Gastrocnemius medialis (tissue), 4 donors: ENCODE measurements at places on chromosomes 12 and 14. TPM values are rescaled to one million over a fixed set of nuclear protein-coding genes. Genes with fewer than 3 reads are reported as not detected.

DNA sequence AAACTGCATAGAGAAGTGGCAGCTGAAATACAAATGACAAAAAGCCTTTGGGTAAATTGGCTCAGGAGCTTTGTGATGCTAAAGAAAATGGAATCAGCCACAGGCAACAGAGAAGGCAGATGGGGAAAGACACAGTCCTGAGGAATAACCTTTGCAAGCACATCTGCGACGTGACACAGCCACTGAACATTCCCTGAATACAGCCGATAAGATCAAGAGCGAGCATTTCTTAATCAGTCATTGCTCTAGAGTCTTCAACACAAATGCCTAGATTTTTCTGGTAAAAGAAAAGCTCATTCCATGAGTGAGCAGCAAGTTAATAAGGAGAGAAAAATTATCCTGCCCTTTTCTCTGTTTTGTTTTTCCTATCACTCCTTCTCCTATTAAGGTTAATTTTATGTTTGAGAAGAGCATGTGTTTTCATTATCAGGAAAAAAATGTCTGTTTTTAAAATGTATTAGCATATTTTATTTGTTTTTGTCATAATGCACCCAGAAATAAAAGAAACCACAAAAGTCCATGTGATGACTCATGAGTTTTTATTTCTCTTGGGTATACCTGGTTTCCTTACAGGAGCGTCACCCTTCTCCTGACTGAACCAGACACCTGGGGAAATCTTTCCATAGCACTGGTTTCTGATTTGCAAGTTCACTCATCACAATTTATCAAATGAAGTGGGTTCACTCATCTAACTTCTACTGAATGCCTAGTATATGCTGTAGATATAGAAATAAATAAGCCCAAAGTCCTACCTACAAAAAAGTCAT lies 45.4 kb upstream of the PCED1B start:
- no peaks in the 10 kb centered on the region for H3K27me3 ChIP-seq
- no peak for DNase-seq
- no peak overlapping the region for H3K4me3 ChIP-seq
- no peaks in the 10 kb centered on the region for H3K36me3 ChIP-seq

The OR4K15 gene
- not detected for total RNA-seq

GRCh38 chr12:132392389-132393244 lies 63.2 kb upstream of the GALNT9 start:
- no peaks in the 10 kb centered on the region for H3K36me3 ChIP-seq
- peaks cover 17% of the 10 kb centered on the region for H3K27me3 ChIP-seq
- H3K4me1 ChIP-seq: no peaks in the 10 kb centered on the region
- DNase-seq: no peak

The OTOGL gene
- not detected for total RNA-seq

GRCh38 chr14:98871796-98872195 lies 400.2 kb downstream of the BCL11B start:
- no peak for DNase-seq
- no peak overlapping the region for H3K27ac ChIP-seq
- no peaks in the 10 kb centered on the region for H3K36me3 ChIP-seq
- H3K4me3 ChIP-seq: no peak overlapping the region
- H3K27me3 ChIP-seq: no peaks in the 10 kb centered on the region

The CYP27B1 gene
- total RNA-seq: not detected

The PARPBP gene
- 3.1 TPM for total RNA-seq

DNA sequence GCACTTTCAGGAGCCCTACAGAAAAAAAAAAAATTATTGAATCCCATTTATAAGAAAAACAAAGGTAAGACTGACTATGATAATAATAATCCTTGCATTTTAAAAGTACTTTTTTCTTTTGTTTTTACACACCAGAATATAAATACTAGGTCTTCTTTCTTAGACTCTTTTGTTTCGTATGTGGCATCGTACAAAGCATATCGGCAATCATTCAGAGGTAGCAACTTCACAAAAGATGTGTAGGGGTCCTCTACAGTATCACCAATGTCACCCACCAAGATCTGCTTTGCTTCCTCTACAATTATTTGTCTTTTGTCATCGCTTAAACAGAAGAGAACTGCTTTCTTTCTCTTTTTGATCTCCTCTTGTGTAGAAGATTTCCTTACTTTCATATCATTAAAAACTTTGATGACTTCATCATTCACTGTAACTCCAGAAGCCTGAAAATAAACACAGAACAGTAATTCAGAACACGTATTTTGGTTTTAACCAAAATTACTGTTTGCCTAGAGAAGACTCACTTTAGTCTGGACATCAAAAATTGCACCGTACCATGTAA lies 1.2 kb downstream of the CFL2 start:
- peaks cover 44% of the 10 kb centered on the region for H3K4me1 ChIP-seq
- no peaks in the 10 kb centered on the region for H3K27me3 ChIP-seq
- no peak for DNase-seq
- H3K27ac ChIP-seq: peak overlapping the region; percentile 99
- H3K4me3 ChIP-seq: peak overlapping the region; percentile 74

GRCh38 chr12:56631790-56632700 lies 1.9 kb upstream of the BAZ2A start:
- H3K27ac ChIP-seq: peak overlapping the region; percentile 99
- H3K4me1 ChIP-seq: peaks cover 70% of the 10 kb centered on the region
- DNase-seq: peak; percentile 53
- H3K27me3 ChIP-seq: no peaks in the 10 kb centered on the region
- no peaks in the 10 kb centered on the region for H3K36me3 ChIP-seq

The PPP1R36 gene
- total RNA-seq: not detected

The TULP3 gene
- 2.8 TPM for total RNA-seq

GRCh38 chr12:119239040-119239439 lies 60.3 kb downstream of the HSPB8 start:
- no peaks in the 10 kb centered on the region for H3K27me3 ChIP-seq
- H3K4me3 ChIP-seq: no peak overlapping the region
- DNase-seq: no peak
- H3K36me3 ChIP-seq: no peaks in the 10 kb centered on the region
- H3K27ac ChIP-seq: no peak overlapping the region
- H3K4me1 ChIP-seq: no peaks in the 10 kb centered on the region

The UBC gene
- 3,173 TPM for total RNA-seq

GRCh38 chr14:70702161-70702560 lies 60.4 kb downstream of the TTC9 start:
- H3K36me3 ChIP-seq: no peaks in the 10 kb centered on the region
- no peaks in the 10 kb centered on the region for H3K4me1 ChIP-seq
- no peak overlapping the region for H3K4me3 ChIP-seq
- H3K27ac ChIP-seq: no peak overlapping the region

The GUCY2C gene
- total RNA-seq: 0.17 TPM

DNA sequence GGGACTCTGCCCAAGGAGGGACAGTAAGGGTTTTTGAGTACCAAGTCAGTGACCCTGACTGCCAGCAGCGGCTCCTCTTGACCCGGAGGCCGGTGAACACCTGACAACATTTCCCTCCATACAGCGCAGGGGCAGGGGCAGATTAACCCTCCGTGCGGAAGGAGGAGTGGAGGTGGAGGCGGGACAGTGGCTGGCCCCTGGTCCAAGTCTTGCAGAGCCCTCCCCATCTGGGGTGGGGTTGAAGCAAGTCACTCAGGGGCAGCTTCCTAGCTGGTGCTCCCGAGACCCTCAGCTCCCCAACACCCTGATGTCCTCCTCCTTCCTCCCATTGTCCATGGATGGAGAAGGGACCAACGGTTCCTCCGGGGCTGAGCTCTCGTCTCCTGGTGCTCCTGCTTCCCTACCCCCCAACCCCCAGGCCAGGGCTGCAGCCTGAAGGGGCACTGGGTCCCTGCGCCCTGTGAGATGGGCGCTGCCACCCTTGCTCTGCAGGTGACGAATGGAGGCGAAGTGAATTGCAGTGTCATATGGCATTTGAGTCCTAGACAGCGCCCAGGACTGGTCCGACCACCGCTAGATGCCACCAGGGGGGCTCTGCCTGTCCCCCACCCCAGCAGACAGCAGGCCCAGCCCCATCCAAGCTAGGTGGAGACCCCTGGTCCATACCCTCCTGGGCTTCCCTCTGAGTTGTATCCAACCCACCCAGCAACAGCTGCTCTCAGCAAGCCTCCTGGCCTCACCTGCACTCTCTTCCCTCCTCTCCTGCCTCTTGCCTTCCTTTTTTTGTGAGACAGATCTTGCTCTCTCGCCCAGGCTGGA lies 7.0 kb upstream of the AMN start:
- H3K4me1 ChIP-seq: no peaks in the 10 kb centered on the region
- H3K27ac ChIP-seq: no peak overlapping the region
- H3K36me3 ChIP-seq: no peaks in the 10 kb centered on the region
- H3K27me3 ChIP-seq: no peaks in the 10 kb centered on the region

- no peak overlapping the region for H3K27ac ChIP-seq
- DNase-seq: no peak
- H3K27me3 ChIP-seq: no peaks in the 10 kb centered on the region
- no peaks in the 10 kb centered on the region for H3K36me3 ChIP-seq
- H3K4me1 ChIP-seq: no peaks in the 10 kb centered on the region
Measured at GRCh38 chr12:65391711-65392110, 113.2 kb downstream of the MSRB3 start.

DNA sequence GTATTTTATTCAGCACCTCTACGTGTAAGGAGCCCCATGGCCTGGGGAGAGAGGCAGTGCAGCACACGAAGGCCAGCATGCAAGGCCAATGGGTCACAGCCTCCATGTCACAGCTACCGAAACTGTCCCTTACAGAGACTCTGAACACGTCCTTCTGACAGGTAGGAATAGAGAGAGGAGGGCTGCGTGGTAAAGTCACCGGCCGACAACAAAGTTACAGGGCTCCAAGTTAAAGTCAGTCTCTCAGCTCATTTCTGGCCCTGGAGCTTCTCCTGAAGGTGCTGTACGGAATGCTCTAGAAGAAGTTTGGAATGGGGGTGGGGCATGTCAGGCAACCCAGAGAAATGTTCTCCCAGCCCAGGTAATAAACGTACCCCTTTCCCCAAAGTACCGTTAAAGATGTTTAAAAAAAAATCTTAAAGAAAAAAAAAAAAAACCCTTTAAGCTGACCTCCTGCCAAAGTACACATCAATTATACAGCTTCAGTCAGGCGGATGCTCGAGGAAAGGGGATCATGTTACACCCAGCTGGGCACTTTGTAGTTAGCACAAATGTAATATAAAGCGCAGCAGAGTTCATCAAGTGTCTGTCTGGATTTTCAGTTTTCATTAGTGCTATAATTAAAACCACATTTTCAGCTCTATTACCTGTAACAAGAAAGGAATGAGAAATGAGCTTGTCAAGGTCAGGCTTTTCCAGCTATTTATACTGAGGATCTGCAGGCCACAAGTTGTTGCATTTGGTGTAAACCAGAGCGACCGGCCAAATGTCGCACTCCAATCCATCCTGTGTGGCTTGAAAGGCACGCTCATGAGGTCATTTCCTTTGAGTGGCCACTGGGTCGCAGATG lies 53.3 kb upstream of the CDKN3 start:
- no peak for DNase-seq
- H3K36me3 ChIP-seq: no peaks in the 10 kb centered on the region
- no peak overlapping the region for H3K4me3 ChIP-seq
- no peaks in the 10 kb centered on the region for H3K4me1 ChIP-seq
- H3K27ac ChIP-seq: no peak overlapping the region

DNA sequence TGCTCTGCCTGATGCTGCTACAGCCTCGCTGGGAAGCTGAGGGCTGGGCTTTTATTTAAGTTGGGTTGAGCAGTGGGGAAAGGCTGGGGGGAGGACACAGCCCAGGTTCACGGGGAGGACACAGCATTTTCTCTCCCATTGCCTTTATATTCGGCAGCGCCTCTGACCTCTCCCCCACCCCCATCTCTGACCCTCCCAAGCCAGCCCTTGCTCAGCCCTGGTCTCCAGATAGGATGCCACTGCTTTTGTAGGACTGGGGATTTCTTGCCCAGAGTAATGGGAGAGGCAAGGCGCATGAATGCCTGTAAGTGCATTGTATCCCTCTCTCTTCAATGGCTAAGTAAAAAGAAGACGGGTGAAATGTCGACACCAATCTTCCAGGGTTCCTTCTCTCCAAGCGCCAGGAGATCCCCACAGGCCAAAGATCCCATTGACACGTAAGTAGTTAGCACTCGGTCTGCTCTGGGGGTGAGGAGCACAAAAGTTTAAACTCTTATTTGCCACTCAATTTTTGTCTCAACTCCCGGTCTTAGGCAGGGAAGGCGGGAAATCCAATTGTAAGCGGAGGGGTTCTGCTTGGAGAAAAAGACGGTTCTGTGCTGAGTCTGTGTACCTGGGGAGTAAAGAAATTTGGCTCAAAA lies 4.6 kb downstream of the HOXC4 start:
- H3K36me3 ChIP-seq: no peaks in the 10 kb centered on the region
- no peak overlapping the region for H3K4me3 ChIP-seq
- no peak for DNase-seq
- H3K27ac ChIP-seq: no peak overlapping the region
- no peaks in the 10 kb centered on the region for H3K27me3 ChIP-seq

DNA sequence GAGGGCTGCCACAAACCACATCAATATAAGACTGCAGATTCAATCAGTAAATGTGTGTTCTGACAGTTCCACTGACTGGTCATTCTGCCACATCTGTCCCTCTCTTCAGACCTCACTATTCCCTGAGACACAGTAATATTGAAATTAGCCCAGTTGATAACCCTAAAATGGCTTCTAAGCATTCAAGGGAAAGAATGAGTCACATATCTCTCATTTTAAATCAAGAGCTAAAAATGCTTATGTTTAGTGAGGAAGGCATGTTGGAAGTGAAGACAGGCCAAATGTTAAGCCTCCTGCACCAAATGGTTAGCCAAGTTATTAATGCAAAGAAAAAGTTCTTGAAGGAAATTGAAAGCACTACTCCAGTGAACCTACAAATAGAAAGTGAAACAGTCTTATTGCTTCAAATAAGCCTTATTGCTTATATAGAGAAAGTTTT lies 24.5 kb upstream of the KIF21A start:
- DNase-seq: no peak
- no peaks in the 10 kb centered on the region for H3K27me3 ChIP-seq
- H3K4me1 ChIP-seq: no peaks in the 10 kb centered on the region
- H3K36me3 ChIP-seq: no peaks in the 10 kb centered on the region
- H3K27ac ChIP-seq: no peak overlapping the region

GRCh38 chr12:119374635-119375034 lies 40.1 kb downstream of the CCDC60 start:
- no peaks in the 10 kb centered on the region for H3K27me3 ChIP-seq
- no peak overlapping the region for H3K27ac ChIP-seq
- H3K4me1 ChIP-seq: peaks cover 3% of the 10 kb centered on the region

DNA sequence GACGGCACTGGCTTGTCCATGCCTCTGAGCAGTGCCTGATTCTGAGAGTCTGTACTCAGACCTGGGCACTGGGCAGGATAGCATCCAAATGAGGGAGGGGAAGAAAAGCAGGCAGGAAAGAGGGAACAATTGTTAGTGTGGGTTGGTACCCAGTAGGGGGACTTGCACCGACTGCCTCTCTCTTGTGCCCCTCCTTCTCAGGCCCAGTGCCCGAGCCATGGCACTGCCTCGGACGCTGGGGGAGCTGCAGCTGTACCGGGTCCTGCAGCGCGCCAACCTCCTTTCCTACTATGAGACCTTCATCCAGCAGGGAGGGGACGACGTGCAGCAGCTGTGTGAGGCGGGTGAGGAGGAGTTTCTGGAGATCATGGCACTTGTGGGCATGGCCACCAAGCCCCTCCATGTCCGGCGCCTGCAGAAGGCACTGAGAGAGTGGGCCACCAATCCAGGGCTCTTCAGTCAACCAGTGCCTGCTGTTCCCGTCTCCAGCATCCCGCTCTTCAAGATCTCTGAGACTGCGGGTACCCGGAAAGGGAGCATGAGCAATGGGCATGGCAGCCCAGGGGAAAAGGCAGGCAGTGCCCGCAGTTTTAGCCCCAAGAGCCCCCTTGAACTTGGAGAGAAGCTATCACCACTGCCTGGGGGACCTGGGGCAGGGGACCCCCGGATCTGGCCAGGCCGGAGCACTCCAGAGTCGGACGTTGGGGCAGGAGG lies 2.2 kb downstream of the NAB2 start:
- no peaks in the 10 kb centered on the region for H3K27me3 ChIP-seq
- no peak for DNase-seq
- H3K4me3 ChIP-seq: no peak overlapping the region
- H3K27ac ChIP-seq: no peak overlapping the region
- no peaks in the 10 kb centered on the region for H3K36me3 ChIP-seq
